ENCODE measurements at places on chromosomes 7 and 10. TPM values are rescaled to one million over a fixed set of nuclear protein-coding genes. Genes with fewer than 3 reads are reported as not detected.

DNA sequence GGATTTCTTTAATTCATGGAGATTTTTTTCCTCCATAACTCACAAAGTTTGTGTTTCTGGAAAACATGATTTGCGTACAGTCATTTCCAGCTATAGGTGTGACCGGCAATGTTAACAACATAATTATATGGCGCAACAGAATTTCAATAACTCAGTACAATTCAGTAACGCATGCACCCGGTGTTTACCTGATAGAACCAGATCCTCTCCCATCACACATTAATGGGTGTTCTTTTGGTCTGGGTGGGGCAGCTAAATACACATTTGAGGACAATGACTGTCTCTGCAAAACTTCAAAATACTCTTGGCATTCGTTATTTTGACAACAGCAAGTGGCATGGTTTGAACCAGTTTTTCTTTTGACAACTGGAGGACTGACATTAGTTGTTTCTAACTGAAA, 102.3 kb downstream of the KLF6 start:
- ATAC-seq: no peak

DNA sequence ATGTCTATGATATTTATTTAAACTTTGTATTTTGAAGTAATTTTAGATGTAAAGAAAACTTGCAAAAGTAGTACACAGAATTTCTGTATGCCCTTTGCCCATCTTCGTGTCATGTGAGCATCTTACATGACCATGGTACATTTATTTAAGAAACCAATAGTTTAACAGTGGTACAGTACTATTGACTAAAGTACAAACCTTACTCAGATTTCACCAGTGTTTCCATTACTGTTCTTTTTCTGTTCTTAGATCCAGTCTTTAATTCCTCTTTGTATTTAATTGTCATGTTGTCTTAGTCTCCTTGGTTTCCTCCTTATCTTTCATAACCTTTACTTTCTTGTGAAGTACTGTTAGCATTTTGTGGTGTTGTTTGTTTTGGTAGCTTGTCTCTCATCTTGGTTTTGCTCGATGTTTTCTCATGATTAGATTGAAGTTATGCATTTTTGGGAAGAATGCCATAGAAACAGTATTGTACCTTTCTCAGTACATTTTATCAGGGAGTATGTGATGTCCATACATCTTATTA, 24.1 kb downstream of the TAX1BP1 start:
- ATAC-seq: no peak

DNA sequence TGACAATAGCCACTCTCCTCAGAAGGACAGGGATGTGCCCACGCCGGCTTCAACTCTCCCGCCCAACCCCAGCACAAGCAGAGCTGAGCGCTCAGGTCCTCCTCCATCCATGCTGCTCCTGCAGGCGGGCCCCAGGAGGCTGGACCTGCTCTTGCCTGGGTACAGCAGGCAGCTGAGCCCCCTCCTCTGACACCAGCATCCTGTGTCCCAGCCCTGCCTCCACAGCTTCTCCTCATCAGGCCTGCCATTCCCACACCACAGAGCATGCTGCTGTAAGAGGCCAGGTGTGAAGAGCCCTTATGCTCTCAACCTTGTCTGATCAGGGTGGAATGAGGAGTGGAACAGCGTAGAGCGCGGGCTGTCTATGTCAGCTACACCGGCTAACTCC, 302.2 kb downstream of the PTPRN2 start:
- no peak for ATAC-seq

GRCh38 chr10:63919575-63920279, 398.5 kb downstream of the REEP3 start:
- no peak for ATAC-seq

DNA sequence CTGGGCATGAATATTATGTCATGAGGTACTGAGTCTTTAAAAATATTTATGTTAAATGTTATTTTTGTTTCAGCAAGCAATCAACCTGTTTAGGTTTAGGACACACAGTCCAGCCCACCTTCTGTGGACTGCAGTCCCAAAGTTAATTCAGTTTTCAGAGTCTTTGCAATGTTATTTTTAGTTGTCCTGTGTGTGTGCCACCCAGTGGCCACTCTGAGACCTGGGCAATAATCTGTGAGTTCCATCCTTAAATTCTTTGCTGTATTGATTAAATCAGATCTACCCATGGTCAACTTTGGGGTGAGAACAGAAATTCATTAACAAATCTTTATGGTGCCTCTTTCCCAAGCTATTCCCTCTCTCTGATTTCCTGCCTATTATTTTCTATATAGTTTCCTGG, 415.1 kb downstream of the CCSER2 start:
- no peak for ATAC-seq

GRCh38 chr7:129854401-129854800, 98.4 kb downstream of the UBE2H start:
- no peak for ATAC-seq

The CALML3 gene
- total RNA-seq: 0.41 TPM

DNA sequence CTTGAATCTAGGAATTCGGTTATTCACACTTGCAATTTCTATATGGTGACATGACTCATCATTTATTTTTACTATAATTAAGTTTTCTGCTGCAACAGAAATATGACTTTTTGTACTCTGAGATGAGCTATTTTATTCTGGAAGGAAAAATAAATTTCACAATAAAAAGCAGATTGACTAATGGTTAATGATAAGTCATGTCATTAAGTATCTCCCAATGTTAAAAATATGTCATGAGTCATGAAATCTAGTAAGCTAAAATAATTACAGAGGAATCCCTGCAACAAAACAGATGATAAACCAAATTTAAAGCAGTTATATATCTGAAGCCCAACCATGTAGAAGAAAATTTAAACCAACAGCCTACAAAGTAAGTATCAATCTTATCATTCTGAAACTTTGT, 149.2 kb downstream of the CACNA2D1 start:
- no peak for ATAC-seq

- peak; percentile 53 for ATAC-seq
Observed at GRCh38 chr10:48655411-48656240, 29.0 kb upstream of the WDFY4 start.

GRCh38 chr7:77858278-77858677, 59.7 kb downstream of the PHTF2 start:
- no peak for ATAC-seq

GRCh38 chr10:5666008-5666840, at the start of gene ASB13:
TSS of gene ASB13 (minus strand) at chr10:5666595. CDS start at chr10:5666551, 44 bp downstream.
- peak; percentile 89 for ATAC-seq

GRCh38 chr7:124338861-124339260, 306.0 kb upstream of the TMEM229A start:
- no peak for ATAC-seq

DNA sequence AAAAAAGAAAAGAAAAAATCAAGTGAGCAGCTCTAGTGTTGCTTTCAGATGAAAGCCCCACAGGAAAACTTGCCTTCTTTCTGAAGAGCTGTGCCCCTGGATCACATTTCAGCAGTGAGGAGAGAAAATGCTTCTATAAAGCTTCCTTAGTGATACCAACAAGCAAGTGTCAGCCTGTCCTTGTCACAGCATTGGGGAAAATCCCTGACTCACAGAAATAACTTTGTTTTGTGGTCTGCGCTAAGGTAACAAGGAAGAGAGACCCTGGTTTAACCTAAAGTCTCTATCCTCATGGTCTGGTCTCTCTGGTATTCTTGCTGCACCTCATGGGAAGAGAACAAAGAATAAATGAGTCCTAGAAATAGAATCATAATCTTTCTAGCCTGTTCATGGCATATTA, 885.2 kb upstream of the SORCS1 start:
- ATAC-seq: no peak

DNA sequence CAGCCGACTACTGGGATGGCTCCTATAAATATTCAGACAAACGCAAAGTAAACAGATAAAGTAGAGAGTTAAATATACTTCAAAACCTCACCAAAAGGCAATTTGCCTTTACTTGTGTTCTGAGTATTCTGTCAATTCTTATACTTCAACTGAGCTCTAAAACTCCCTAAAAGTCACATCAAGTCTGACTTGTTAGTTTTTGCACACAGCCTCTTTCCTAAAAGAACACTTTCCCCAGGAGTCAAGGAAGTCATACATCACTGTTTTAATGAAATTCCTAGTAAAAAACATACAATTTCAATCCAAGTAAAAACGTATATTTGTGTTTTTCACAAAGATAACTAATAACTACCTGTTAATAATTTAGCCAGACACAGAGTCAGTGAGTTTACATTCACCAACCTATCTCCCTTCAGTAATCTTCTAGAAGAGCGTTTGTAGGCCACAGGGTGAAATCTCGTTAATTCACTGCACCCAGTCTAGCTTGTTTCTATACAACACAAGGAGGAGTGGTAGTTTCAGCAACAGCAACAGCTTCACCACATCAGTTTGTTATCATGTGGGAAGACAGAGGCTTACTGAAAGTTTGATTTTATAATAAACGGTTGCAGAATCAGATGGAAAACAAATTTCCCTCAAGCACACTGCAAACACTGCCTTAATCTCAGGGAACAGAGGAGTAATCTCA, 2.7 kb downstream of the COBL start:
- no peak for ATAC-seq

- ATAC-seq: no peak
Observed at GRCh38 chr10:26516540-26517101, 78.5 kb downstream of the APBB1IP start.

- ATAC-seq: no peak
Observed at GRCh38 chr10:83990126-83990525, 149.2 kb upstream of the GHITM start.

The WIPF3 gene
- 3.2 TPM for total RNA-seq

Measured in motor neuron (in vitro differentiated cells).